ENCODE measurements at places on chromosomes 1 and 21.
A peak's percentile ranks its signal among the peaks of the same experiment; 100 is the strongest.

GRCh38 chr1:246579818-246580217 is 13.6 kb downstream of the CNST start:
- peak; percentile 58 for DNase-seq

GRCh38 chr1:107963601-107964335 is 1.2 kb downstream of the VAV3 start:
- peak; percentile 58 for DNase-seq

DNA sequence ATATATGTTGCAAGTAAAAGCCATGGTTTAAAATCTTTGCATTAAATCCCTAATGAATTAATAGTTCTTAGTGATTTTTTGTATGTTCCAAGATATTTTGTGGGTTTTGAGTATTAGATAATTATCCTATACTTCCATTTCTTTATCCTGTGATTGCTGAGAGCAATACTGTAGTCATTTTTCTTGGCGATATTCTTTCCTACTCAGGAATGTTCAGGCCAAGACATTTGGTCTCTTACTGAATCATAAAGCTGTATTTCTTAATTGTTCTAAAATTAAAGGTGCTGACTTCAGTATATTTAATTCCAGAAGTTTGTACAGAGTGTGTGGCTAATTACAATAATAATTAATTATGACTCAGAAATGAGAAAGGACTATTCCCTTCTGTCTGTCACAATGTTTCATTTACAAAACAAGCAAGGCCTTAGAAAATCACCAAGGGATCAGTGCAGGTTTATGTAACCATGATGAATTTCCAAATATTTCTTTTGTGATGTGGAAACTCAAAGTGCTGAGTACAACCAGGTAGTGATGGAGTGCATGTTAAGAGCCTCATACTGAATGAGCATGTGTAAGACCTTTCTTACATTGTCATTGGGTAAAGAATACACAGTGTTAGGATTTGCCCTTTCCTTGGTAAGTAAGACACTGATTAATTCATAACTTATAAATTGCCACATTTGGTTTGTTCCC is 161.2 kb downstream of the HMCN1 start:
- DNase-seq: no peak

- no peak for DNase-seq
These were observed 7.2 kb upstream of the COL6A1 start for GRCh38 chr21:45974073-45975019.

DNA sequence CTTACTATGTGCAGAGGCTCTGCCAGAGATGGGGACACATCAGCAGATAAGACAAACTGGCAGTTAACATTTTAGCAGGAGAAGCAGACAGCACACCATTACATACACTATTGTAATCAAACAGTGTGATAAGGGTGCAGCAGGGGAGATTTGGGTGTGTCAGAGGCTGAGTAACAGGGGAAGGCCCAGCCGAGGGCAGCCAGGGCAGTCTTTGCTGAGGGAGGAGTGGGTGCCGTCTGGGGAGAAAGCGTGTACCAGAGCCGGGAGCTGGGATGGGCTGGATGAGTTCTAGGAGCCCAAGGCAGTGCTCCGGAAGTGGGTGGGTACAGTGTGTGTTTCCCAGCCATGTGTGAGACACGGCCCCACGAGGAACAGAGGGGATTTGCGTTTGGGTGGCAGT is 31.2 kb downstream of the KCNA10 start:
- peak; percentile 80 for DNase-seq

DNA sequence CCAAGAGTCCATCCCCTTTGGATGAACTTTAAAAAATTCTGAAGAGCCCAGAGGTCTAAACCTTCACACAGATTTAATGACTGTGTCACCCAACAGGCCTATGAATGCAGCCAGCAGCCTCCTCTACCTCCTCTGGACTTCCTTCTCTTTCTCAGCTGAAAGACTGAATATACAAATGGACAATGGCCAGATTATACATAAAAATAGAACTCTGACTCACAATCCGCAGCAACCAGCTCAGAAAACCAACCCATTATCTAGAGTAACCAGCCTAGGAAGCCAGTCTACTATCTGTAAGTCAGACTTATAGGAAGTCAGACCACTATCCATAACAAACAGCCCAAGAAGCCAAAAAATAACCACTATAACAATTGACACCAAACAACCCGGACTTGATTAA is 224.5 kb downstream of the ASTN1 start:
- no peak for DNase-seq

DNA sequence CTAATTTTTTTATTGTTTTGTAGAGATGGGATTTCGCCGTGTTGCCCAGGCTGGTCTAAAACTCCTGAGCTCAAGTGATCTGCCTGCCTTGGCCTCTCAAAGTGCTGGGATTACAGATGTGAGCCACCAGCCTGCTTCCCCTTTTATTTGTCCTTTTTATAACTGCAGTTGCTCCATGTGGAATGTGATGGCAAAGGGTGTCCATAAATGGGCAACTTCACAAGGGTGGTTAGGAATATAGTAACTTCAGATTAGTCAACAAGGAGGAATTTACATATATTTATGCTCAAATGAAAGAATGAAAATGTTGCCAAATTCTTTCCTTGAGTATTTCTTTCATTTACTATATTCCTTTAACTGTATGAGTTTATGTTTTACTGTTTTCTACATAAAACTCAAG is 182.9 kb downstream of the BACH1 start:
- no peak for DNase-seq

DNA sequence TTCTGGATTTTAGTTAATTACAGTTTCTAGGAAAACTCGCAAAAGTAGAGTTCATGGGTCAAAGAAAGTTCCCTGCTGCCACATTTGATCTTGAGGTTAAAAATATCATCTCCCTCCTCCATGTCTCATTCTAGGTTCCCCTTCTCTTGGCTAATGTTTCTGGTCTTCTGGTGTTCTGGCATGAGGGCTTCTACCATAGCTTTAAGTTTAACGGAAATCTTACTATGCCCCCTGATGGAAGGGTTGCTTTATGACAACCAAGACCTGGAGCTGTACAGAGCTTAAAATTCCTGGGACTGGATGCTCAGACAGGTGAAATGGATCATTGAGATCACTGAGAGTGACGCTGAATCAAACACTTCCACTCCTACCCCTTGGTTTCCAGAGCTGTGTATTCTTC is 1881.7 kb downstream of the MRPL39 start:
- no peak for DNase-seq

GRCh38 chr1:46699666-46700065 is 19.2 kb downstream of the EFCAB14 start:
- no peak for DNase-seq

DNA sequence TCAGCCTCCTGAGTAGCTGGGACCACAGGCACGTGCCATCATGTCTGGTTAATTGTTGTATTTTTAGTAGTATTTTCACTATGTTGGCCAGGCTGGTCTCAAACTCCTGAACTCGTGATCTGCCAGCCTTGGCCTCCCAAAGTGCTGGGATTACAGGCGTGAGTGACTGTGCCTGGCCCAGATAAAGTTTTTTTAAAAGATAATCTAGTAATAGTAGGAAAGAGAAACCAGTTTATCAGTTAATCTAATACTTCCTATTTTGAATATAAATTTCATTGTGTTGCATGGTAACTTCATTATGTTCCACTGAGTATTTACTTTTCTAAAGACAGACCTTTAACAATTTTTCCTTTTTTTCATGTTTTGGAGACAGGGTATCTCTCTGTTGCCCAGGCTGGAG is 10.0 kb downstream of the RABGAP1L start:
- peak; percentile 30 for DNase-seq

DNA sequence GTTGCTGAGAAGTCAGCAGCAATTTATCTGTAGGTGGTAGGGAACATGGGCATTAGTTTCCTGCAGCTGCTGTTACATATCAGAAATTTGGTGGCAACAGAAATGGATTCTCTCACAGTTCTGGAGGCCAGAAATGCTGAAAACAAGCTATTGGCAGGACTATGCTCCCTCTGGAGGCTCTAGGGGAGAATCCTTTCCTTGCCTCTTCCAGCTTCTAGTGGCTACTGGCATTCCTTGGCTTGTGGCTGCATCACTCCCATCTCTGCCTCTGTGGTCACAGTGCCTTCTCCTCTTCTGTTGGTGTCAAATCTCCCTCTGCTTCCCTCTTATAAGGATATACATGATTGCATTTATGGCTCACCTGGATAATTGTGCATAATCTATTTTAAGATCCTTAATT is 2.5 kb upstream of the SFT2D2 start:
- DNase-seq: no peak

DNA sequence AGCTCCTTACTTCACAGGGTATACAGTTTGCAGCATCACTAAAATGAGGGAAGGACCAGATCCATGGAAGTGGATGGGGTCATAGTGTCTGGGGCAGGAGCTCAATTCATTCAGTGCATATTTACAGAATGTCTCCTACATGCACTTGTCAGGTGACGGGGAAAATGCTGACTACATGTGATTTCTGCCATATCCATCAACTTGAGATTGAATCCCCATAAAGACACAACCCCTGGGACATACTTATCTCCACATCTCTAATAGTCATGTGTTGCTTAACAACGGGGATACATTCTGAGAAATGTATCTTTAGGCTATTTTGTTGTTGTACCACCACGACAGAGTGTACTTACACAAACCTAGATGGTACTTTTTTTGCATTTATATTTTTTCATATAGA is 12.0 kb downstream of the RWDD2B start:
- DNase-seq: no peak

DNA sequence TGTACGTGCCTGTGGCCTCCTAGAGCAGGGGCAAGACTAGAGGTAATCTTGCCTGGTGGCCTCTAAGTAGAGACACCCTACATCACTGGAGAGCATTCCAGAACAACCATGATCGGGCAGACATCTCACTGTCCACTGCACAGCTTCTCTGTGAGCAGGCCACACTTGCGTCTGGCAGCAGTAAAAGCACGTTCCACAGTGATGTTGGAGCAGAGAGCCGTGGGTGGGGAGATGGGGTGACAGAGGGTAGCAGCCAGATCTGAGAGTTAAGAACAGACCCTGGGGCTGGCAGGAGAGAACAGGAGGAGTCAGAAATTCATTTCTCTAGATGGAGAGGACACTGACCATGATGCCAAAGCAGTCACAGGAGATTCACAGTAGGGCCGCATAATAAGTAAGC is 293.0 kb downstream of the HHAT start:
- no peak for DNase-seq

DNA sequence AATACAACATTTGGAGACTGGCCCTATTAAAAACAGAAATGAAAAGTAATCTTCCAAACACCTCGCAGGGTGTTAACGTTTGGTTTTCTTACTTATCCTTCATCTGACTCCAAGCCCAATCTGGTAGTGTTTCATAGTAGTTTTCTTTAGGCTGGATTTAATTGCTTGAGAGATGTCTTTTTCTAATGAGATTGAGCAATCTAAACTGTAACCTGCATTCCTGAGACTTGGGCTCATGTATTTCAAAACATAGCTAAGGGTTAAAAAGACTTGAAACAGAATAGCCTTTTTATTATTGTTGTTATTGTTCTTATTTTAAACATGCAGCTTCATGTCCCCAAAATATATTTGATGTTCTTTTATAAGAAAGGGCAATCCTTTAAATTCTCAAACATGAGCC is 278.9 kb downstream of the TGFB2 start:
- DNase-seq: no peak

DNA sequence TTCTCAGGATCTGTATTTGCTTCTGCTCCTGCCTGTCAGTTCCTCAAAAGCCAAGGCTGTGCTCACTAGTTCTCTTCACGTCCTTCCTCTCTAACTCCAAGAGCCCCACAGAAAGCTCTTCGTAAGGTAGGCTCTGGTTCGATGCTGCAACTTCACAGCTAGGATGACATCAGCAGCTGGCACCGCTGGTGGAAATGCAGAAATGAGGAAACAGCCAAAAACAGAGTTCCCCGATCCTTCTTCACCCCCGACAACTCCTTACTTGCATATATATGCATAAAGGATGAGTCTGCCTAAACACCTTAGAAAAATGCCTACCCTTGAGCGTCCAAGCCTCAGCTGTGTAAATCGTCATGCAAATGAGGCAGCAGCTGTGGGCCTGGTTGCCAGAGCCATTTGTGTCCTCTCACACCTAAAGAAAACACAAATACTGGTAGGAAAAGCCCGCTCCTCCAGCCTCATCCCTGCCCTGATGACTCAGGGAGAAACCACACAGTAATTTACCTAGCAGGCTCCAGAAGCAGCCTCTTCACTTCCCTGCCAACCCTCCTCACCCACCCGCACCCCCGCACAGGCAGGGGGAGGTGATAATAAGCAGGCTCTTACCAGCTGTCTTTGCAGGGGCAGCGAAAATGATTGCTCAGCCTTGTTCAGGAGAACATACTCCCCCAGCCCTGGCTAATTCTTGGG is 28.2 kb downstream of the BATF3 start:
- peak; percentile 10 for DNase-seq

DNA sequence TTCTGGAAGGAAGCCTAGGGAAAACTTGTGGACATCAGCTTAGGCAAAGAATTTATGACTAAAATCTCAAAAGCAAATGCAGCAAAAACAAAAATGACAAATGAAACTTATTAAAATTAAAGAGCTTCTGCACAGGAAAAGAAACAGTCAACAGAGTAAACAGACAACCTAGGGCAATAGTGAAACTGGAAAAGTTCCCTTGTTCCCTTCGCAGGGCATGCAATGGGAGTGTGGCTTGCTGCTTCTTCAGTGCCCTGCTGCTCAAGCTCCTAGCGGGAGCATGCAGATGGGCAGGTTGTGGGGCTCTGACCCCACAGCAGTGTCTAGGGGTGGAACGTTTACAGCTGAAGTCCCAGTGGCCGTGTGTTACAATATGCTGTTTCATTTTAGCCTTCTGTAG is 1797.4 kb downstream of the NCAM2 start:
- no peak for DNase-seq

DNA sequence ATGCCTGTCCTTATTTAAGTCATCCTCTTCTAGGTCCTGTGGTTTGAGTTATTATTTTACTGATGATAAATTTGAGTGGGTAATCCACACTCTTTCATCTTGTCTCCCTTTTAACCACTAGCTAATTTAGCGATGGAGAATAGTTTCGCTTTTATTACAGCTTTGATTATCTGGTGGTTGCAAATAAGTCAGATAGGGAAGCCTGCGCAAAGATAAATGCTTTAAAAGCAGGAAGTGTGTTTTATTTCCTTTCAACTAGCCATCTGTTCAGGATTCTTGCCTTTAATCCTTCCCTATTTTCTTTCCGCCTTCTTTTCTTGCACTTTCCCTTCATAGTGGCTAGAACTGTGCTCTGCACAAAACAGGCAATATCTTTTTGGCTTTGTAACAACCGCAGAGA is 129.0 kb downstream of the TGFB2 start:
- no peak for DNase-seq

DNA sequence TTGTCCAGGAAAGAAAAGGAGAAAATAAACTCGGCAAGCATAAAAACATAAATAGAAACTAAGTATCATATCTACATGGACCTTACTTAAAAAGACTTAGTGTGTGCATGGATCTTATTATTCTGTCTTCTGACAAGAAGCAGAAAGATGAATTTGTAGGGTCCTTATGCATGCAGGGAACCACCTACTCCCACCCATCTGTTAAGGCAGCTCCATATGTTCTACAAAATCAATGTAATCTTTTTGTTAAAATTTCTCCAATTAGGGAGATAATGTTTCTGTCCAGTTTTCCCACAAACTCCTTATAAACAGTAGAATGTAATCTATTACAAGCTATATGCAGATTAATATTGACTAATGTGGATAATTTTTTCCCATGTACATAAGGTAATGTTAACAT is 13.9 kb upstream of the PTPN14 start:
- no peak for DNase-seq

- no peak for DNase-seq
These were observed 17.0 kb downstream of the SLC25A24 start for GRCh38 chr1:108182959-108183700.

- no peak for DNase-seq
These were observed 106.5 kb upstream of the SLC2A1 start for GRCh38 chr1:43065191-43065590.

Measured in hematopoietic multipotent progenitor cell treated with erythropoietin and hydrocortisone succinate and interleukin-3 and kit ligand, for 8 days (in vitro differentiated cells).